ENCODE measurements at places on chromosomes 1 and 21.

DNA sequence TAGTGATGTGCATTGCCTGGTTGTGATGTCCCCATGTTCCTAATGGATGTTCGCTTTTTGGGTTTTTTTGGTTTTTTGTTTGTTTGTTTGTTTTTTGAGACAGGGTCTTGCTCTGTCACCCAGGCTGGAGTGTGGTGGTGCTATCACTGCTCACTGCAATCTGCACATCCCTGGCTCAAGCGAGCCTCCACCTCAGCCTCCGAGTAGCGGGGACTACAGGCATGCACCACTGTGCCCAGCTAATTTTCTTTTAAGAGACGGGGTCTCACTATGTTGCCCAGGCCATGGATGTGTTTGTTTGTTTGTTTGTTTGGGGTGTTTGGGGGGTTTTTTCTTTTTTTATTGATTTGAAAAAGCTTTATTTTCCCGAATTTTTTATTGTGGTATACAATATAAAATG lies 2.1 kb downstream of the COL6A2 start:
- H3K36me3 ChIP-seq: no peaks in the 10 kb centered on the region
- H3K4me3 ChIP-seq: peak overlapping the region; percentile 77

- no peak overlapping the region for H3K27ac ChIP-seq
- H3K4me1 ChIP-seq: no peaks in the 10 kb centered on the region
- peaks cover 6% of the 10 kb centered on the region for H3K27me3 ChIP-seq
- no peak overlapping the region for H3K4me3 ChIP-seq
- H3K36me3 ChIP-seq: no peaks in the 10 kb centered on the region
- DNase-seq: no peak
Observed at GRCh38 chr1:175679981-175680652, 63.3 kb downstream of the TNR start.

GRCh38 chr1:183178545-183178944 lies 7.5 kb upstream of the LAMC2 start:
- H3K4me3 ChIP-seq: no peak overlapping the region
- H3K36me3 ChIP-seq: no peaks in the 10 kb centered on the region
- no peak overlapping the region for H3K27ac ChIP-seq
- no peaks in the 10 kb centered on the region for H3K4me1 ChIP-seq
- peaks cover 19% of the 10 kb centered on the region for H3K27me3 ChIP-seq

GRCh38 chr1:215605011-215605621 lies 38.0 kb downstream of the KCTD3 start:
- no peak for DNase-seq
- no peaks in the 10 kb centered on the region for H3K27me3 ChIP-seq
- no peak overlapping the region for H3K27ac ChIP-seq
- no peaks in the 10 kb centered on the region for H3K4me1 ChIP-seq

GRCh38 chr1:224069138-224069537 lies 44.8 kb upstream of the FBXO28 start:
- H3K4me3 ChIP-seq: no peak overlapping the region
- no peaks in the 10 kb centered on the region for H3K36me3 ChIP-seq
- no peak overlapping the region for H3K27ac ChIP-seq
- peaks cover 65% of the 10 kb centered on the region for H3K27me3 ChIP-seq
- no peak for DNase-seq

DNA sequence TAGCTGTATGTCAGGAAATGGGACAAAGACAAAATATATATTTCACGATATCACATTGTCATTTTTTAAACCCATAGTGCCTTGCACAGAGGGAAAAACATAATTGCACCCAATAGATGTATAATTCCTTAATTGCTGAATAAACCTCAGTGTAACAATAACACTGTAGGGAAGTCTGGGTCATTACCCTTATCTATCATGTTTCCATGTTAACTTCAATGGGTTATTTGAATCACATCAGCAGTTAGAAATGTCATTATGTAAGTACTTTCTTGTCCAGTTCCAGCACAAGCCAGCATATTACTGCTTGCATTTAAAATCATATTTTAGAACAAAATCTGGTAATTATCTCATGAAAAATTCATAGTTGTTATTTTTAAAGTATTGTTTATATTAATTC lies 222.7 kb downstream of the HMCN1 start:
- H3K36me3 ChIP-seq: no peaks in the 10 kb centered on the region
- H3K4me3 ChIP-seq: no peak overlapping the region
- no peaks in the 10 kb centered on the region for H3K4me1 ChIP-seq
- peaks cover 15% of the 10 kb centered on the region for H3K27me3 ChIP-seq

DNA sequence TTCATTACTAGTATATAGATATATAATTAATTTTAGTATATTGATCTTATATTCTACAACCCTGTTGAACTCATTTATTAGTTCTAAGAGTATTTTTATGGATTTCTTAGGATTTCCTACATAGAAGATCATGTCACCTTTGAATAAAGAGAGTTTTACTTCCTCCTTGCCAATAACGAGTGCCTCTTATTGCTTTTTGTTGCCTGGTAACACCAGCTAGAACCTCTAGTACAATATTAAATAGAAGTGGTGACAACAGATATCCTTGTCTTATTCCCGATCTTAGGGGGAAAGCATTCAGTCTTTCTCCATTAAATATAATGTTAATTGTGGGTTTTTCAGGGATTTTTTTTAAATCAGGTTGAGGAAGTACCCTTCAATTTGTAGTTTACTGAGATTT lies 40.8 kb downstream of the WNT2B start:
- no peaks in the 10 kb centered on the region for H3K4me1 ChIP-seq
- no peak overlapping the region for H3K4me3 ChIP-seq
- peaks cover 4% of the 10 kb centered on the region for H3K36me3 ChIP-seq

DNA sequence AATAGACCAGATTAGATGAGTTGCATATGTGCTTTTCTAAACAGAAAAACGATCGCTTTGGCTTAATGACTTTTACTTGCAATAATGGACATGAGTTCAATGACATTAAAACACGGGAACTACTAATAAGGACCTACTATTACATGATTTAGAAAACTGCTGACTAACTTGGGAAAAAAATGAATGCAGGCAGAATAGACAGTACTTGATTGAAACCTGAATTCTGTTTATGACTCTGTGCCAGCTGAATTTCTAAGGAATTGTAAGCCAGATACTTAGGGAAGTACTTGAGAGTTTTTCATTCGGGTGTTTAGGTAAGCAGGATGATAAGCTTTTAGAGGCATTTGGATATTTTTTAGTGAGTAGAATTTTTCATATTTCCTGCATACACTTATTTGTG lies 12.0 kb downstream of the ADGRL2 start:
- H3K36me3 ChIP-seq: no peaks in the 10 kb centered on the region
- no peak overlapping the region for H3K27ac ChIP-seq
- no peak overlapping the region for H3K4me3 ChIP-seq
- H3K27me3 ChIP-seq: no peaks in the 10 kb centered on the region
- H3K4me1 ChIP-seq: no peaks in the 10 kb centered on the region
- no peak for DNase-seq

DNA sequence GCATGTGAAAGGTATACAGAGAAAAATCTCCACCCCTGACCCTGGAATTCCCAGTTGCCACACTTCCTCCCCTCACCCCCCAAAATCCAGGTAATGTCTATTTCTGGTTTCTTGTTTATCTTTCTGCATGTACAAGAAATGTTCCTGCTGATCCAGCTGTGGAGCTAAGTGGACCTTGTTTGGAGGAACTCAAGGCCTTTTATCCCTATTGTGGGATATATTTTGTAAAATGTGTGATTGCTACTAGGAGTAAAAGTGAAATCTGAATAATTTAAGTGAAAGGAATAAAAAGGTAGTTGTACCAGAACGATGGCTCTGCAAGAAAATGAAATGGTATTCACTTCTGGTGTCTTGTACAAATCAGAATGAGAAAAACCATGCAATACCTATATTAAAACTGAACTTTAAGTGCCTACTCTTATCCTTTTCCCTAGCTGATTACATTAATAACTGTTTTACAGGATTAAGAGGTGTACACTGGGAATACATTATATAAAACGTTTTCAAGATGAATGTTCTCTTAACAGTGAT lies 3.0 kb downstream of the SPEN start:
- H3K4me3 ChIP-seq: peak overlapping the region; percentile 90
- H3K36me3 ChIP-seq: peaks cover 20% of the 10 kb centered on the region
- H3K27ac ChIP-seq: no peak overlapping the region
- DNase-seq: no peak
- H3K27me3 ChIP-seq: no peaks in the 10 kb centered on the region
- H3K4me1 ChIP-seq: peaks cover 29% of the 10 kb centered on the region

DNA sequence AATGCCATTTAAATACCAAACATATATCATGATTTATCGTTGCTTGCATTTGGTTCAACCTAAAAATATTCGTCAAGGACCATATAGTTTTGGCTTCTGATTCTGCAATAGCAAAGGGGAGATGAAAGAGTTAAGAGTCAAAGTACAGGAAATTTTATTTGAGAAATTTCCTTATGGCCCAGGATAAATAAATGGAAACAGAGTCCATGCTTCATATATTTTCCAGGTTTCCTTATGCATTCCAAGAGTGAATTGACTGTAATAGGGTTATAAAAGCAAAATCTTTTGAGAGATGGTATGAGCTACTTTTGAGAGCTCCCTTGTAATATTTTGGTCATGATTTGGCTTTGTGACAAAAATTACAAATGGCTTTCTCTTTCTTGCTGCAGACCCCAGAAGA lies 140.1 kb downstream of the HMCN1 start:
- no peaks in the 10 kb centered on the region for H3K36me3 ChIP-seq
- H3K27me3 ChIP-seq: no peaks in the 10 kb centered on the region

DNA sequence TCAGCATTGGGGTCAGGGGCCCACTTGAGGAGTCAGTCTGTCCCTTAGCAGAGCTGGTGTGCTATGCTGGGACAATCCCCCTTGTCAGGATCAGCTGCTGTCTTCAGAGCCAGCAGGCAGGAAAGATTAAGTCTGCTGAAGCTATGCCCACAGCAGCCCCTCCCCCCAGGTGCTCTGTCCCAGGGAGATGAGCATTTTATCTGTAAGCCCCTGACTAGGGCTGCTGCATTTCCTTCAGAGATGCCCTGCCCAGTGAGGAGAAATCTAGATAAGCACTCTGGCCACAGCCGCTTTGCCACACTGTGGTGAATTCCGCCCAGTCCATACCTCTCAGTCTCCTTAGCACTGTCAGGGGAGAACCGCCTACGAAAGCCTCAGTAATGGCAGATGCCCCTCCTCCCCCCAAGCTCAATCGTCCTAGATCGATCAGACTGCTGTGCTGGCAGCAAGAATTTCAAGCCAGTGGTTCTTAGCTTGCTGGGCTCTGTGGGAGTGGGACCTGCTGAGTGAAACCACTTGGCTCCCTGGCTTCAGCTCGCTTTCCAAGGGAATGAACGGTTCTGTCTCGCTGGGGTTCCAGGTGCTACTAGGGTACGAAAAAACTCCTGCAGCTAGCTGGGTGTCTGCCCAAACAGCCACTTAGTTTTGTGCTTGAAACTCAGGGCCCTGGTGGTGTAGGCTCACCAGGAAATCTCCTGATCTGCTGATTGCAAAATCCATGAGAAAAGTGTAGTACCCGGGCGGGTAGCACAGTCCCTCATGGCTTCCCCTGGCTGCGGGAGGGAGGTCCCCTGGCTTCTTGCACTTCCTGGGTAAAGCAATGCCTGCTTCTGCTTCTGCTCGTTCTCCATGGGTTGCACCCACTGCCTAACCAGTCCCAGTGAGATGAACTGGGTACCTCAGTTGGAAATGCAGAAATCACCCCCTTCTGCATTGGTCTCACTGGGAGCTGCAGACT lies 25.1 kb upstream of the TP53BP2 start:
- H3K36me3 ChIP-seq: no peaks in the 10 kb centered on the region
- H3K27ac ChIP-seq: no peak overlapping the region
- peak overlapping the region; percentile 55 for H3K4me3 ChIP-seq
- no peaks in the 10 kb centered on the region for H3K4me1 ChIP-seq
- no peak for DNase-seq

GRCh38 chr1:107538502-107538901 lies 397.7 kb downstream of the NTNG1 start:
- H3K27ac ChIP-seq: no peak overlapping the region
- H3K36me3 ChIP-seq: no peaks in the 10 kb centered on the region

- no peaks in the 10 kb centered on the region for H3K36me3 ChIP-seq
- no peaks in the 10 kb centered on the region for H3K4me1 ChIP-seq
- no peak overlapping the region for H3K27ac ChIP-seq
- no peak for DNase-seq
- peaks cover 22% of the 10 kb centered on the region for H3K27me3 ChIP-seq
Observed at GRCh38 chr1:17883136-17883535, 128.0 kb downstream of the ACTL8 start.

DNA sequence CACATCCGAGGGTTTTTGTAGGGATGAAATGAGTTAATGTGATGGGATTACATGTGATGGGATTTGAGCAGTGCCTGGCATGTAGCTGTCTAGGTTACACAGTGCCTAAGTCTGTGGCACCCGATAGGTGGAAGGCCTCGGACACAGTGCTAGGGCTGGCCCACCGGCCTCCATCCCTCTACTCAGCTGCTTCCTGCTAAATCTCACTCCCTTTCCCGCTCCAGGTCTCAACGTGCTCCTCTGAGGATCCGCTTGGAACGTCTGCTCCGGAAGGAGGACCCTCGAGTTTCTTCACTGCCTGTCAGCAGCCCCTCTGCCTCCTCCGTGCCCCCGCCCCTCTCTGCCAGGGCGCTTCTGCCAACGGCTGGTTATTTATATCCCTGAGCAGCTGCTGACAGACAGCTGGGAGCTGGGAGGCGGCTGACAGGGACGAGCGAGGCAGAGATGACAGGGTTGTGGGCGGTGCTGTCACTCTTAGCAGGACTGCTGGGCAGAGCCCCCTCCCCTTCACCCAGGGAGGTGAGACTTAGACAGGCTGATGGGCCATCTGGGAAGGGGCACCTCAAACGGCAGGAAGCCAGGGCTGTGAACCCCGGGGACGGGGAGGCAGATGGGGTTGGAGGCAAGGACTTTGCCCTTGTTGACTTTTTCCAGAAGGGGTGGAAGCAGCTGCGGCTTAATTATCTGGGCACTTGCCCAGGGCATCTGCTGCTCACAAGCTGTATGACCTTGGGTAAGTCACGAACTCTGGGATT lies 26.6 kb upstream of the LRRN2 start:
- peaks cover 93% of the 10 kb centered on the region for H3K27me3 ChIP-seq
- H3K4me3 ChIP-seq: no peak overlapping the region

DNA sequence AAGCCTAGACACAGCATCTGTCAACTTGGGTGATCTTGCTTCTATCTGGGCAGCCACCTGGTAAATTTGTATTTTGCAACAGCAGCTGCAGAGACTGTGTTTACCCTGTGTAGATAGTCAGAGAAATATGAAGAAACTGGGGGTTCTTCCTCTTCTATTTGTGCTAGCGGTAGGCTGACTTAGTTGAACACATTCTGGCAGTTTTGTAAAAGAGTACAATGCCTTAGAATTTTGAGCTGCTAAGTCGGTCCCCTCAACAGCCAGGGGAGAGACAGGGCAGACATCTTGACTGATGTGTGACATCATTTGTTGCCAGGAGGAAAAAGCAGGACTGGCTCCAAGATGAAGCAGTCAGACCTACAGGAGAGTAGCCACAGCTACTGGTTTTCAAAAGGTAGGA lies 53.7 kb downstream of the KCNJ6 start:
- no peak overlapping the region for H3K27ac ChIP-seq
- no peak for DNase-seq

DNA sequence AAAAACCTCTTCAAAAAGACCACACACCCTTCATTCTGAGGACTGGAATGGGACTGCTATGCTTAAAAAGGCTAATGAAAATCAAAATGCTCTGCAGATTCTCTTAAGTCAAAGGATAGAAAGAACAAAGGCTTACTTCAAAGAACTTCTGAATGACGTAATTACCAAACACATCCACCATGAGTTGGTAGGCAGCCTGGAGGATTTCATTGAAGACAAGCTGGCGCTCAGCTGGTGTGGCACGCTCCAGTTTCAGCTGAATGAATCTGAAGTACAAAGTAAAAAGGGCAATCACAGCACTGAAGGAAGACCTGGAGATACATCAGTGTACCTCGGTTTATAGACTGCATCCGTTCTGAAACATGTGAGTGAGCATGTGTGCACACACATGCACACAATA lies 43.5 kb upstream of the SDC3 start:
- H3K36me3 ChIP-seq: peaks cover 85% of the 10 kb centered on the region
- H3K27ac ChIP-seq: no peak overlapping the region
- no peak overlapping the region for H3K4me3 ChIP-seq
- no peaks in the 10 kb centered on the region for H3K27me3 ChIP-seq
- H3K4me1 ChIP-seq: peaks cover 8% of the 10 kb centered on the region
